ENCODE measurements at places on chromosomes 1 and 21.

DNA sequence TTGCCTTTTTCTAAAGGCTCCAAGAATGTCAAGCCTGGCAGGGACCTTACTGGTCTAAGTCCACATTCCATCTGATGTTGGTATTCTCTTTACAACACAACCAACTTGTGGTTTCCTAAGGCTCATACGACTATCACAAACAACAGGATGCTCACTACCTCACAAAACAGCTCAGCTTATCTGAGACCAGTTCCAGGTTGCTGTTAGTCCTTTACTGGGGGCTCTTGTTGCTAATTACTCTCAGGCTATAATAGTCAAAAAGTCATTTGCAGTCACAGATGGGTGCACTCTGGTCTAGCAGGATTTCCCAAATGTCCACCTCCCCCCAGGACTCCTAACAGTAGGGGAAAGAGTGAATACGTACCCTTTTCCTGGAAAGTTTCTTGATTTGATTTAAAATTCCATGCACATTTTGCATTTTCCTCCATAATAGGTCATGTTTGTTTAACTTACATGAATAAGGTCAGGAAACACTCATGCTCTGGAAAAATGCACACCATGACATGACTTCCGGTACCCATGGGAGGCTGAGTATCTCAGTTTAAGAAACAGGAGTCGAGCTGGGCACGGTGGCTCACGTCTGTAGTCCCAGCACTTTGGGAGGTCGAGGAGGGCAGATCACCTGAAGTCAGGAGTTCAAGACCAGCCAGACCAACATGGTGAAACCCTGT lies 16.0 kb downstream of the LCK start:
- DNase-seq: no peak

DNA sequence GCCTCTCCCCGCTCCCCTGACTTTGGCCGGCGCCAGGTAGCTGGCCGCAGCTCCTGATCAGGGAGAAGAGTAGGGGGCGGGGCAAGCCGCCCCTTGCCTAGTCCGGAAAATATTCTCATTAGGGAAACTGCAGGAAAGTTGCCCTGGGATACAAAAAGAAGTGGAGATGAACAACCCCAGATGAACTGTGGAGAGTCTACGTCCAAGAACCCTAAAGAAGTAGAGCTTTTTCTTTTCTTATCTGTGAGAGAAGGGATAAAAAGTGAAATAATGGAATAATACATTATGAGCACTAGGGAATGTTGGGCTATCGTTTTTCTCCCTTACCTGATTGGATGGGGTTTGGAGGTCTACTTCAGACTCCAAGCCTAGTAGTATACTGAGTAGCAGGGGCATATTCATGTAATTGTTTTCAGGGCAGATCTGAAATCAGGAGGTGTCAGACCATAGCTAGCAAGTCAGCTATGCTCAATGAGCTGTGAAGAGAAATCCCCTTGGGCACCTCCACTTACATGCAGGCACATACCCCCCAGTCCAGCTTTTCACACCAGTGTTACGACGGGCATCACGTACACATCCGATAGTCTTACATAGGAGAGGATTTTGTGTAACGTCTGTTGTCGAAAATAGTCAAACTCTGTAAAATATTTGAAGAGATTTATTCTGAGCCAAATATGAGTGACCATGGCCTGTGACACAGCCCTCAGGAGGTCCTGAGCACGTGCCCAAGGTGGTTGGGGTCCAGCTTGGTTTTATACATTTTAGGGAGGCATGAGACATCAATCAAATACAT lies 1.7 kb upstream of the DUSP10 start:
- no peak for DNase-seq

DNA sequence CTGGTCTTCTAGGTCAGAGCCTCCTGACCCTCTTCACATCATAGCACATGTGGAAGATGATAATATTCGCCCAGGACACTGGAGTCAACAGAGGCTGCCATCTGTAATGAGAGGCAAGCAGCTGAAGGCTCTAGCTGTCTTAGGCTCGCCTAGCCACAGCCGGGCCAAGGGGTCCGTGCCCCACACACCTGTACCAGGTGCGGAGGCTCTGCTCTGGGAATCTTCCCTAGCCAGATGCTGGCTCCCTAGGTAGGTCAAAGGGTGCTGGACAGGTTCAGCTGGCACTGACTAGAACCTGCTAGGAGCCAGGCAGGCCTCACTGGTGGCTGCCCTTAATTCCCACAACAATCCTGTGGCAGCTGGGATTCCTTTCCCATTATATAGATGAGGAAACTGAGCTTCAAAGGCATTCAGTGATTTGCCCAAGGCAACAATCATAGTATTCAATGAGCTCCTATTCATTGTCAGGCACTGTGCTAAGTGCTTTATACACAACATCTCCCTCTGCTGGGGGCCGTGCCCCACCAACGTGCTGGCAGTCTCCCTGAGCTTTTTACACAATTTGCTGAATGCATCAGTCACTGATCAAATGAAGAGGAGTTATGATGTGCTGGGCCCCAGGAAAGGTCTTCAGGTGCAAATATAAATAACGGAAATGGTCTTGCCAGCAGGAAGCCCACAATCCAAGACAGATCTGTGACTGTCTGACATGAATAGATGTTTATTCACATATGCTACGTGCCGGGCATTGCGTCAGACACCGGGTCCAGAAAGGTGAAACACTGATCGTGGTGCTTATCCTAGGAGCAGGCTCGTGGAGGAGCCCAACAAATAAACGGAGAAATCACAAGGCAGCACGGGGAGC lies 58.0 kb downstream of the DDX20 start:
- no peak for DNase-seq

DNA sequence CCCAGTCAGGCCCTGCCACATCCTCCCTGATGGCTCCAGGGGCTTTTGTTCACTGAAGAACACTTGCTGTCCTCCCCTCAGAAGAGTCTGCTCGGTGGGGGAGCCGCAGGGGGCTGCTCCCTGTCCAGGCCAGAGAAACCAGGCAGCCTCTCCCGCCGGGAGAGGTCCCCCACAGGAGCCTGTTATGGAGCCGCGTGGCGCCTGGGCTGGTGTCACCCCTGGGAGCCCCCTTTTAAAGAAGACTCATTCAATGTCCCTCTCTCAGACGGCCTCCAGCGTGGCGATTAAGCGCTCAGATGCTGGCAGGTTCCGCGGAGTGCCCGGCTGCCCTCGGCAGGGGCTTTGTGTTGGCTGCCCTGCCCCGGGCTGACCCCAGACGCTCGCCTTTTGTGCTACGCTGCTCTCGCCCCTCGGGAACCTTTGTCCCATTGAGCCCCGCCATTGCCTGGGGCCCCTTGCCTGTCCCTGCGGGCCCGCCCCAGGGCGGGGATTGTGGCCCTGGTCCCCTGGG lies 43.1 kb downstream of the SKI start:
- DNase-seq: no peak

GRCh38 chr1:64839732-64840405 lies 95.0 kb downstream of the RAVER2 start:
- DNase-seq: no peak

DNA sequence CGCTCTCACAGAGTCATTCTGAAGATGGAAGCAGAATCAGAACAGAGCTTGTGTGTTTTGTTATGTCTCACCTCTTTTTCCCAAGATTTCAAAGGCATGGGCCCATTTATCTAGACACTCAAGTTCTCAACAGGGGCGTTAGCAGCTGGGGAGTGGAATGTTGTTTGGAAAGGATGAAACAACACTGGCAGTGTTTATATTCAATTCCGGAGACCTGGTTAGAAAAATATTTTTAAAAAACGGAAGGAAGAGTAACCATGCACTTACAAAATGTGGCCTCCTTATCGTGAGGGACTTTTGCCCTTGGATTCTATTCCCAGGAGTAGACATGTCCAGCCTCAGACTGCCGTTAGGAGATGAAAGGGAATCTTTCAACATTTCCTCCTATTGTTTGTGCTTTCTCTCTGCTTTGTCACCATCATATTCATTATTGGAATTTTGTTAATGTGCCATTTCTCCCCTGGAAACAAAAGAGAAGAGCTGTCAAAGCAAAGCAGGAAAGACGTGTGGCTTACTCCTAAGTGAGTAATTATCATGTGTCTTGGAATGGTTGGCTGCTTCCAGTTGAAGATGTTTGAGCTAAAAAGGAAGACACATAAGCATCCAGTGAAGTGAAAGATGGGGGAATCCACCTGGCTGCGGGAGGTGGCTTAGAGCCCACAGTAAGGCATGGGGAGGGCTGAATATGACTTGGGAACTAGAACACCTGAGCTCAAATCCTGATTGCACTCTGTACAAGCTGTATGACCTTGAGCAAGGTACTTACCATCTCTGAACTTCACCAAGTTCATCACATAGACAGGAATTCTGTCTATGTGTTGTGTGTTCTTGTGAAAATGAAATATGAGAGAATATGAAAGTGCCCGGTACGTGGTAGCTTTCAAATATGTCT lies 71.7 kb upstream of the JUN start:
- DNase-seq: no peak

- DNase-seq: no peak
These were observed 148.1 kb upstream of the CTTNBP2NL start for GRCh38 chr1:112247961-112248360.

DNA sequence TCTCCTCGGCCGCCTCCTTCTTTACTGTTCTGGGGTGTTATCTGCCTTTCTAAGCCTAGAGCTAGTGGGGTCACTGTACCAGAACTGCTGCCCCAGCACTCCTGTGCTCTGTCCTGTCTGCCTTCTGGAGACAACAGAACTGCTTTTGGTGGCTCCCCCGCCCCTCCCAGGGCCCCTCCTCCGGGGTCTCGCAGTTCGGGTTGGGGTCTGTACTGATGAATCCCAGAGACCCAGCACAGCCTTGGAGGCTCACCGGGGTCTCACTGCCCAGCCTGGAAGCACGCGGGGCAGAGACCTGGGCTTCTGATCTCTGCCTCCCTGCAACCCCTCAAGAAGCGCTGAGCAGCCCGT lies 3.2 kb upstream of the PLEKHA6 start:
- no peak for DNase-seq

GRCh38 chr1:80534606-80535360 lies 1266.0 kb upstream of the ADGRL2 start:
- no peak for DNase-seq

DNA sequence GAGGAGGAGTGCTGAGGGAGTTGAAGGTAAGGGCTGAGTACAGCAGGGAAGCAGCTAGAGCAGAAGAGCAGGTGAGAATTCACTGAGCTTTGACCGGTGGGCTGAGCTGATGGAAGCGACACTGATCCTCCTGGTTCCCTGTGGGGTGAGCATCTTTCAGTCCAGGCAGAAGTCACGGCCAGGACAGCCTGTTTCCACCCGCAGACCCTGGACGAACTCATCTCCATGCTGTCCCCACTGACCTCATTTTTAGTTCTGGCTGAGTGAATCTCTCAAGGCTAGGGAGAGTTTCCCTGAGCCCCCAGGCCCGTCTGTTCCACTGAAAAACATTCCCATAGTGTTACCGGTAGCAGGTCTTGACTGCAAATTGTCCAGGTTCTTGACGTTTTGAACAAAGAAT lies 31.5 kb downstream of the FAM163A start:
- no peak for DNase-seq

- no peak for DNase-seq
These were observed 247.7 kb upstream of the PTBP2 start for GRCh38 chr1:96473791-96474434.

DNA sequence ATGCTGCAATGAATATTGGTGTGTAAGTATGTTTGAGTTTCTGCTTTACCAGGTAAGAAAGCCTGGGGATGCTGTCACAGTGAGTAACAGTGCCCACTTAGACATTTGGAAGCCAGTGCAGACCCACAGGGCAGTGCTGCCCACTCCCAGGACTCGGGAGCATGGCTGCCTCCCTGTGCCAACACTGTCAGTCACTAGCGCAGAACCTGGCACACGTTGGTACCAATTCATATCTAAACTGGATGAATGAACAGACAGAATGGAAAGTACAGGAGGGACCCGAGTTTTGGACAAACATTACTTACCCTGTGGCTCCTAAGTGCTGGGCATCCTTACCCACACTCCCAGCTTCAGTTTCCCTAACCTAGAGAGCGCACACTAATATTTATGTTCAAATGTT lies 1.6 kb upstream of the EVA1C start:
- no peak for DNase-seq

DNA sequence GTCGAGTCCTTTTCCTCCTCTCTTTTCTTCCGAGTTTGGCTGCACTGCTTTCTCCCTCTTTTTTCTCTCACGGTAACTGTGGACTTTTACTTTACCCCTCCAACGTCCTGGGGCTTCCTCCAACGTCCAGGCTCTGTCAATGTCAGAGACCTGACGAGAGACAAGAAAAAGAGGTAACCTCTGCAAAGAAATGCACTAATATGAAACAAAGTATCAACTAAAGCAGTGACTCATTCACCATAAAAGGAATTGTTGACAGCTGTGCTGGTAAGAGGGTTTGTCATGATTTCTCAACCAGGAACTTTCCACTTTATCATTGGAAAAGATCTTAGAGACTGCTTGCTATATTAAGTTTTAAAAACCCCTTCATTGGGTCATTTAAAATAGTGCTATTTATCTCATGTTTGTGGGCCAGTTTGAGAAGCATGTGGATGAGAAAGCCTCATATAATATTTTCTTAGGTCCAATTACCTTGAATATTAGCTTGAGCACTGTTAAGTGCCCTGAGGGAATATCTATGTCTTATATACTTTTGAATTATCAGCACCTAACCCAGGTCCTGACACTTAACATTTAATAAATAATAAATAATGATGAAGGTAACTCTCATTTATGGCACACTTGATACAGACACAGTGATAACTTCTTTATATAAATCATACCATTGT lies at the start of gene GBP2:
GBP2 (minus strand) TSS at position 202 of the 668 bp plus-strand sequence. CDS start 4,148 bp downstream, outside the sequence.
- no peak for DNase-seq

DNA sequence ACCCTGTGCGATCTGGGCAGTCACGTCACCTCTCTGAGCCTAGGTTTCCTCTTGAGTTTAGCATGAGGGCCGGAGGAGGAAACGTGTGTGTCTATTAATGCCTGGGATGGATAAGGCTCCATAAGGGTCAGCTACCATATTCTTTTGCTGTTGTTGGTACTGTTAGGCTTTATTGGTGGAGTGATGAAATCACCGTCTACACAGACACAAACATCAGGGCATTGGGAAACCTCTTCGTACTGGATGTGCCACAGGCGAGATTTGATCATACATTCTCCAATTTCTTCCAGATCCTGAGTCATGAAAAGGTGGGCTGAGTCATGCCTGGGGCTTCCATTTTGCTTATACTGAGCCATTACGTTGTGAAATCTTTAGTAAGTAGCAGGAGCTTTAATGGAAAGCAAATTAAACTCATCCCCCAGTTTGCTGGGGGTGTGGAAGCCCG lies 24.9 kb upstream of the GRHL3 start:
- no peak for DNase-seq

DNA sequence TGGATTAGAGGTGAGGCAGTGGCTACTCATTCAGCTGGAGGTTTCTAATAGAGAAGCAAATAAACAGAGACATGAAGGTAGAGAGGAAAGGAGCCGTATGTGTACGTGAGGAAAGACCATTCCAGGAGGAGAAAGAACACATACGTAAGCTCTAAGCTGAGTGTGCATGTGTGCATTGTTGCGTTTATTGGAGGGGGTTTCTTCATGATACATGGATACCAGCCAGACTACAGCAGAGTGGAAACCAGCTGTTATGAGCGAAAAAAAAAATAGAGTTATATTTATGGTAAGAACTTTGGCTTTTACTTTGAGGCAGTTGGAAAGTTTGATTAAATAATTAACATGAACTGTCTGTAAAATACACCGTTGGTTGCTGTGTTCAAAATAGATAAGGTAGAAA lies 173.4 kb upstream of the RGS18 start:
- DNase-seq: no peak

Data from T-helper 9 cell (primary cell).